ENCODE measurements at places on chromosomes 7 and 10.

GRCh38 chr10:120381931-120382330 lies 75.1 kb upstream of the PLPP4 start:
- DNase-seq, result no peak

- no peak for DNase-seq
Observed at GRCh38 chr7:437329-438251, 82.1 kb downstream of the PDGFA start.

DNA sequence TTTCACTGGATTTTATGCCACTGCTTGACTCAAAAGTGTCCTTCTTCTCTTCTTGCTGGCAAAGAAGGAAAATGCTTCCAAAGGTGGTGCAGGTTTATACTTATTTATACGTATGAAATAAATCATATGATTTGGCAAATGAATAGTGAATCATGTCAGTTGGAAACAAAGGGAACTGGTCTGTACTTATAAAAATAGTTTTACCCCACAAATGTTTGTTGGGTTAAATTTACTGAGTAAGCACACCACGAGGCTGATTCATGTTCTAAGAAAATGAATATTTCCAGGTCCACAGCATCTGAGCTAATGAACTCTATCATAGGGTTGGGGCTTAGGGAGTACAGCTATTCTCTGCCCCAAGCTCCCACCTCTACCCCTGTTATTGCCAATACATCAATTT lies 232.2 kb downstream of the TRIL start:
- no peak for DNase-seq

DNA sequence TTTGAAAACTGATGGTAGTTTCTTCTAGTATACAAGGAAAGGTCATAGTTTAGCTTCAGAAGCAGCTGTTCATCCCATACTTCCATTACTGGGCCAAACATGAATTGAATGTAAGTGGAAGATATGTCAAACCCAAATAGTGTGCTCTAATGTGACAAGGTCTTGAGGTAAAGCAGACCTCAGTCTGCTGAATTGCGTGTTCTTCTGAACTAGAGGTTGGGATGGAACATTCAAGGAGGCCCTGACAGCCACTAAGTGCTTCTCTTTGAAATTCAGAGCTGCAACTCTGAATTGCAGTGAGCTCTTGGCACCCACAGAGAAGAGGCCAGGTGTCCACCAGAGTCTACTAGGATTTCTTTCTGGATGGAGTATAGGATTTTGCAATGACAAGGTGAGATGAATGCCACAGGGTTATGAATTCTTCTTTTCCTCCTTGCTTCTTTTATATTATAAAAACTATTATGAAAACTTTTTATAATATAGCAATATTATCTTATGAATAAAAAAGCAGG lies 98.5 kb downstream of the IDE start:
- DNase-seq, result no peak

DNA sequence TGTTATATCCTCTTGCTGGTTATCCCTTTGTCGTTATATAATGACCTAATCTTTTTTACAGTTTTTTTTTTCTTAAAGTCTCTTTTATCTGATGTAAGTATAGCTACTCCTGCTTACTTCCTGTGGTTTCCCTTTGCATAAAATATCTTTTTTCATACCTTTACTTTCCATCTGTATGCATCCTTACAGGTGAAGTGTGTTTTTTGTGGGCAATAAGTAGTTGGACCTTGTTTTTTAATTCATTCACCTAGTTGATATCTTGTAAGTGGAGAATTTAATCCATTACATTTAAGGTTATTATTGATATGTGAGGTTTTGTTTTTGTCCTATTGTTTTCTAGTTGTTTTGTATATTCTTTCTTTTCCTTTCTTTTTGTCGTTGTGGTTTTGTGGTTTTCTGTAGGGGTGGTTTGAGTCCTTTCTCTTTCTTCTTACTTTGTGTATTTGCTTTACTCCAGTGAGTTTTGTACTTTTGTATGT lies 168.6 kb downstream of the MLLT10 start:
- no peak for DNase-seq

DNA sequence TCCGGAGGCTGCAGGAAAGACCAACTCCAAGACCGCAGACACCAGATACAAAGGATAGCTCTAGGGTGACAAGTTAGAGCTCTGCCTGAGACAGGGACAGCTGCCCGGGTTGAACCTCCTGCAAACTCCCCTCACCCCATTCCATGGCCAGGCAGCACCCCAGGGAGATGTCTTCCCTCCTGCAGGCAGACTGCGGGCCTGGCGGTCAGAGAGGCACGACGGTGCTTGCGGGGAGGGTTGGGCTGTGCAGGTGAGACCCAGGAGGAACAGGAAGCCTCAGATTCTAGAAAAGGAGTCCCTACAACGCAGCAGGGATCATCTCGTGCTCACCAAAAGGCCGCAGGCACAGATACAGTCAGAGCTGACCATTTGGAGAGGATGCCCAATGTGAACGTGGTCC lies 34.6 kb downstream of the CARD11 start:
- no peak for DNase-seq
